ENCODE measurements at places on chromosomes 5 and 9. TPM values are rescaled to one million over a fixed set of nuclear protein-coding genes. Genes with fewer than 3 reads are reported as not detected.

TAF11L10 gene
- total RNA-seq: not detected

PITX1 gene
- 10.3 TPM for total RNA-seq

CHMP5 gene
- total RNA-seq: 70.6 TPM

SMIM33 gene
- total RNA-seq: not detected

PCDHB13 gene
- 0.18 TPM for total RNA-seq

ENC1 gene
- 70.8 TPM for total RNA-seq

LCN1 gene
- total RNA-seq: not detected

ZNF883 gene
- 0.83 TPM for total RNA-seq

KIF24 gene
- total RNA-seq: 2.5 TPM

TAF1L gene
- not detected for total RNA-seq

GRIA1 gene
- total RNA-seq: 1.4 TPM

HRCT1 gene
- total RNA-seq: 1.7 TPM

HABP4 gene
- 10.3 TPM for total RNA-seq

NOXA1 gene
- not detected for total RNA-seq

NR6A1 gene
- total RNA-seq: 0.36 TPM

MRPL50 gene
- 11.1 TPM for total RNA-seq

FGD3 gene
- total RNA-seq: not detected

PCDHGA5 gene
- 2.0 TPM for total RNA-seq

RNF183 gene
- total RNA-seq: not detected

CCL21 gene
- not detected for total RNA-seq

CATSPER3 gene
- total RNA-seq: under 0.01 TPM

SLC34A3 gene
- not detected for total RNA-seq

FRMD3 gene
- total RNA-seq: under 0.01 TPM

RGS3 gene
- total RNA-seq: 53.3 TPM

PPP3R2 gene
- not detected for total RNA-seq

OR1J2 gene
- total RNA-seq: not detected

CDH10 gene
- total RNA-seq: 0.18 TPM

Data from IMR-90 (cell line).